ENCODE measurements at places on chromosomes 7 and 10.
A peak's percentile ranks its signal among the peaks of the same experiment; 100 is the strongest.

- no peak for DNase-seq
Observed at GRCh38 chr10:35907548-35907947, 265.5 kb upstream of the FZD8 start.

DNA sequence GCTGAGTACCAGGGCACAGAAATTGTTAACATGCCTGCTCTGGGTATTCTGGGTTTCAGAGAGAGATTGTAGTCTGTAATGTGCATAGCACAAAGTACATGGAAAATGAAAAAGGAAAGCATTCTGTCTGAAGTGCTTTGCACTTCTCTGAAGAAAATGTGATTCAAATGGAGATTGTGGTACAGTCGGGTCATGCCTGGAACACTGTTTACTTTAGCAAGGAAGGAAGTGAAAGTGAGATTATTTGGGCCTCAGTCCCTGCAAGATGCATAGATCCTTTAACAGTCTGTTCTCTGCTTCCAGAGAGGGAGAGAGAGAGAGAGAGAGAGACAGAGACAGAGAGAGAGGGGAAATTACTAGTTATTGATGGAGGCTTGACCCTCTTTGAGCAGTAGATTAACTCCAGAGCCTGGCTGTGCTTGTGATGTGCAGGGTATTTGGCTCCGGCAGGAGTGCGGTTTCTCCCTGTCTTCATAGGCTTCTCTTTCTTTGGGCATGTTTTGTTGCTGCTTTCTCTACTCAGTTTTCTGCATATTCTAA lies 5.4 kb downstream of the VWC2 start:
- no peak for DNase-seq

- no peak for DNase-seq
Observed at GRCh38 chr7:39069896-39070881, 92.5 kb downstream of the POU6F2 start.

DNA sequence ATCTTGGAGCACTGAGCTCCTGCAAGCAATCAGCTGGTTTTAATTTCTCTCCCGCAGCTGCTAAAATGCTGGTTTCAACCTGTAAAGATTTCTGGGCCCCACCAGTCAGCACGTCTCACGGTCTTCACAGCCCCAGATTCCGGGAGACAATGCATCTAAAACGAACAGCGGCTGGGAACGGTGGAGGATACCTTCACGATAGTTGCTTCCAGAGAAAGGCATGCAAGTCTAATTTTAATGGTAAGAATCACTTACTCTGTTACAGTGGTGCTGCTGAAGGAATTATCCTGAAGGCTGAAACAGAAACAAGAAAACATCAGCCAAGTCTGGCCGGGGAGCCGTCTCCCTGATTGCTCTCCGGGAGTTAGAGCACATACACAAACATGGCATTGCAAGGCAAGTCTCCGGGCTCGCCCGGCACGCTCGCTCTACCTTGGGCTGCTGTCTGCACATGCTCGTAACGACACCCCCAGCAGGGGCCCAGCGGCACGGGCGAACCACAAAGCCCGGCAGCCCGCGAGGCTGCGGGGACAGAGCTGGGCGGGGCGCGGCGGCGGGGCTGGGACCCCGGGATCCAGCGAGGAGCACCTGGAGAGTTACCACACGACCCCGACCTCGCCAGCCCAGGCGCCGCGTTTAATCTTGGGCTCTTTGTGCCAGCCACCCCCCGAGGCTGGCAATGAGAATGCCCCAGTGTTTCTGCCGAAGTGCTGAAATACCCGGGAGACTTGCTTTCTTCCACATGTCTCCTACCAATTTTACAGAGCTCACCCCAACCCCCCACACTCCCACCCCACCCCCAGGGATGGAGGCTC lies at the start of gene FAM13C:
Gene FAM13C, minus strand, starts transcription at position 406 of the 815 bp plus-strand sequence. Its CDS starts 89 bp downstream, at position 317.
- peak; percentile 49 for DNase-seq

GRCh38 chr10:24528946-24529345 lies 194.7 kb downstream of the ARHGAP21 start:
- no peak for DNase-seq

DNA sequence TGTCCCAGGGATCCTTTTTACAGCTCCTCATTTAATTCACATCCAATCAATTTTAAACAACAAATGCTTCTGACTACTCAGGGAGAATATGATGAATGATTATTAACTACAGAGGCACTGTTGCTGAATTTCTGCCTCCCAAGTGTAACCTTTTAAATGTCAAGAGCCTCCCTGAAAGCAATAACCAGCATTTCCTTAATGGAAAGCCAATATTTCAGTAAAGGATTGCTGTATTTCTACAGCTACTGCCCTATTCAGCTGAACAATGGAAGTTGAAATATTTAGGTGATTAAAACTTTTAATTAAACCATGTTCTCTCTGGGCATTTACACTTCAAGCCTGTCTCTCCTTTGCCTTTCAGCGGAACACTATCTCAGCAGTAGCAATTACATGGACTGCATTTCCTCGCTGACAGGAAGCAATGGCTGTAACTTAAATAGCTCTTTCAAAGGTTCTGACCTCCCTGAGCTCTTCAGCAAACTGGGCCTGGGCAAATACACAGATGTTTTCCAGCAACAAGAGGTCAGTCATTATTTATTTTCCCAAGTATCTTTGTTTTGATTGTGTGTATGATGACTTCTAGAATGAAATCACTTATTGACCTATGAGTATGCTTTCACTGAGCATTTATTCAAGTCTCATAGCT lies 304.7 kb downstream of the BICC1 start:
- DNase-seq, result no peak

- no peak for DNase-seq
Observed at GRCh38 chr7:33076737-33077136, 14.2 kb upstream of the NT5C3A start.

GRCh38 chr10:108166401-108166800 lies 1001.9 kb upstream of the SORCS1 start:
- no peak for DNase-seq

- DNase-seq, result no peak
Observed at GRCh38 chr7:35723011-35723410, 28.1 kb upstream of the HERPUD2 start.

DNA sequence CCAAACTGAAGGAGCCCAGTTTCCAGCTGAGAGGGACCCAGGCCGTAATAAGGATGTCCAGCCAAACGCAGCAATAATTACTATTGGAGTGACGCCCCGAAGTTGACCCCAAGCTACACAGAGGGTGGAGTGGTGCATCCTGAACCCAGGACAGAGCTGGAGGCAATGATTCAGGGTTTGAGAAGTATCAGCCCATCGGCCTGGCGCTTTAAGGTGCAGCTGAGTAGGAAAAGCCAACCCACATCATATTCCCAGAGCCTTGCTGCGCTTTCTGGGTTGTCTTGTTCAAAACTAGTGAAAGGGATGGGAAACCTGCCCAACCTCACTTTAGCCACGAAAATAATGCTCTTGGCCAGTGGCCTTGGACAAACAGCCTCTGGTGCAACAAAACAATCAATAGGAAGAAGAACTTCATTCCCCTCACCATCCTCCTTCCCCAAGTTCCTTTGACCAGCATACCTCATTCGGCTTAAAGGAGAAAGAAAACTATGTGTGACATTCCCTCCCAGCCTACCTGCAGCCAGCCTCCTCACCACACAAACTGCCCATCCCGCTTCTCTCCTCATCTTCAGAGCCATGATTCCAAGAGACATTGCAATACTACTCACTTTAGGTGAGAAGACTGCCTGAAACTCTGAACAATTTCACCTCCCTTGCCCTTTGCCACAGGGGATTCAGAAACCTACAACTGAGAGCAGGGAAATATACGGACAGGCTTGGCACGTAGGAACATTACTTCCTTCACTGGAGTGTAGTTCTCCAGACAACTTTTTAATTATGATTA lies 217.2 kb upstream of the MKLN1 start:
- DNase-seq, result peak; percentile 40

- DNase-seq, result no peak
Observed at GRCh38 chr7:147012666-147013065, 896.1 kb downstream of the CNTNAP2 start.

DNA sequence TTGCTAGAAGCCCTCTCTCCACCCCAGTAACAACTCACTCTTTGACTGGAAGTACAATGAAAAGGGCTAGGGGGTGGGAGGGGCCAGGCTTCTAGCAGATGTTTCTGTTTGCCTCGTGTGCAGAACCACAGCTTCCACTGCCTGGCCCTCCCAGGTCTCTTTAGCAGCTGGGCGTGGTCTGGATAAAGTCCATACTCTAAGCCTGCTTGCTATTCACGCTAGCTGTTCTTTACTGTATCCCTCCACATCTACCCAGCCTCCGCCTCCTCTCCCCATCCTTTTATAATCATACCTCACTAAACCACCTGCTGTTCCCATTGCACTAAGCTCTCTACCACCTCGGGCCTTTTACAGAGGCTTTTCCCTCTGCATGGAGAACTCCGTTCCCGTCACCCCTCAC lies 288.8 kb downstream of the CAMK1D start:
- no peak for DNase-seq

DNA sequence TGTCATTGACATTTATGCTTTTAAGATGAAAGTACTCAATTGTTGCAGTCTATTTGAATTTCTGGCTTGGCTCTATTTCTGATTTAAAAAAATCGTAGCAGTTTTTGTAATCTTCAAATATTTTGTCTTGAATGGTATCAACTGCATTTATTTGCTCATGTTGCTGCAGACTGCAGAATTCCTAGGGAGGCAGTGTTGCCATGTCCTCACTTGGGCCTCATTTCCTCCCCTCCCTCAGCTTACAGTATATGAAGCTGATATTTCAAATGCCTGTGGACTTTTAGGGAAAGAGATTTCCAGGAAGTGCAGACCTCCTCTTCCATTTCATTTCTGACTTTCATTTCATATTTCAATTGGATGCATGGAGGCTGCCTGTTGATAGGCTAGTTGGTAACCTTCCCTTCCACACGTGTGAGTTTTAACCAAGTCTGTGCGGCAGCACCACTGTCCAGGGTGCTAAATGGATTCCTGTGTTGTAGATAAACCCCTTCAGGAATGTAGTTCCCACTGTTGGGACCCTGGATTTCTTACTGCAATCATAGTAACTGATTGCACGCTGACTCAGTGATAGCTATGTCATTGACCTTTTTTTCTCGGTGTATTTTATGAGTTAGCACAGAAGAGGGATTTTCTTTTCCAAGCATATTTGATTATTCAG lies 17.5 kb downstream of the VPS50 start:
- DNase-seq, result peak; percentile 16

- DNase-seq, result peak; percentile 52
Observed at GRCh38 chr7:40714363-40715052, 579.7 kb downstream of the SUGCT start.

- DNase-seq, result no peak
Observed at GRCh38 chr10:87928996-87929395, 65.6 kb downstream of the PTEN start.

DNA sequence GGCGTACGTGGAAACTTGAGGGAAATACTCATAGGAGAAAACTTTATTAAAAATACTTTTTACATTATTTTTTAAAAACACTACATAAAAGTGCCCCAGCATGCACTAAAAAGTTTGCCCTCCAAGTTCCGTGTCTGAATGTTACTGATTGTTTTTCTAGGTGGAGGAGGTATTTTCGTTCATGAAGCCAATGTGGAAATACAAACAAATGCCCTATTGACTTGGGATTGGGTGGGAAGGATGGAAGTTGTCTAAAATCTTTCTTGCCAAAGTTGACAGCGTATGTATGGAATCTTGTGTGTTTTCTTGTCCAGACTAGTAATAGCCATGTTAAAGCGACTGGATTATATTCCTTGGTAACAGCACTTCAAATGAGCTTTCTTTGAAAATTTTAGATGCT lies 1.2 kb downstream of the PROSER2 start:
- peak; percentile 15 for DNase-seq

DNA sequence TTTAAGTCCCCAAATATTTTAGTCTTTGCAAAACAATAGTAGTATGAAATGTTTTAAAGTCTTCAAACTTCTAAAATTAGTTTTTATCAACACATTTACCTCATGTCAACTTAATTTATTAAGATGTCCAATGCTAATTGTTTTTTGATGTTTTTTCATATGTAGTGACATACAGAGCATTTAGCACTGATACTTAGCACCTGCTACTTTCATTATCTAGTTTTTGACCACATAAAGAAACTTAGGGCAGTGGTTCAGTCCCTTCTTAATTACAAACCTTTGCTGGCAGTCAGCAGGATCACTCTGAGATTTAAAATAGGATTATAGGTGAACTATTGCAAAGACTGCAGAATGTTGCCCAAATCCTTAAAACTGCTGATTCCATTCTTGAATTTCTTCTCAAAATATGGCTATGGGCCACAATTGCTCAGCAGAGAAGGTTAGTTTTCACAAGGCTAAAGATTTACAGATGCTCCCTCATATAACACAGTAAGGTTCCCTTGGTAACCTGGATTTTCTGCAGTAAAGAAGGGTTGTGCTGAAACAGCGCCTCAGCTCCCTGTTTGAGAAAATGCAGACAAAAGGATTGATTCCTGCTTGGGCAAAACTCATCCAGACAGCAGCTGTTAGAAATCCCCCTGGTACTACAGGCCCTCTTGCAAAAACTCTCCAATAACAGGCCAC lies 3.4 kb downstream of the GPR85 start:
- no peak for DNase-seq

- no peak for DNase-seq
Observed at GRCh38 chr10:48233559-48234005, 40.9 kb downstream of the FRMPD2 start.

- no peak for DNase-seq
Observed at GRCh38 chr10:90344226-90344625, 513.6 kb downstream of the HTR7 start.

DNA sequence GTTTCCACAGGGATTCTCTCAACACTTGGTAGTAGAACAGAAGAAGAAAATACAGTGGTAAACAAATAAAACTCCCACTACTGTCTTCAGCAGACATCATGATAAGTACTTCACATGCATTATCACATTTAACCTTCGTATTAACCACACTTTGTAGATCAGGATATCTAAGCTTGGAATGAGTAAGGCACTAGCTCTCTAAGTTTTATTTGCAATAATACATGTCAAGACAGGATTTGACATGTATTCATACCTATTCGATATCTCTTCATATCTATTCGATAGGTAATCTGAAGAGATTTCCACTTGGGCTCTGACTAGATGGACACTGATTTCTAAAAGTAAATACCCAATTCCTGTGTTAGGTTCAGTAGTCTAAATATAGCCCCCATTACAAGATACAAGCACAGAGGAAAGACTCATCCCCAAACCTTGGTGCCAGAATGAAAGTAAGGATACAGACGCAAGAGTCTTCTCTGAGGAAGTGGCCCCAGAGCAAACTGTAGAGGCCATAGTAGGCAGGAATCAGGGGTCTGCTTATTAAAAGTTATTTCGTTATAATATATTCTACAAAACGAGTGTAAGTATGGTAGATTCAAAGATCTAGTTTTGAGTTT lies 58.4 kb downstream of the FOXP2 start:
- no peak for DNase-seq

- no peak for DNase-seq
Observed at GRCh38 chr10:62653254-62653653, 151.3 kb upstream of the ADO start.

DNA sequence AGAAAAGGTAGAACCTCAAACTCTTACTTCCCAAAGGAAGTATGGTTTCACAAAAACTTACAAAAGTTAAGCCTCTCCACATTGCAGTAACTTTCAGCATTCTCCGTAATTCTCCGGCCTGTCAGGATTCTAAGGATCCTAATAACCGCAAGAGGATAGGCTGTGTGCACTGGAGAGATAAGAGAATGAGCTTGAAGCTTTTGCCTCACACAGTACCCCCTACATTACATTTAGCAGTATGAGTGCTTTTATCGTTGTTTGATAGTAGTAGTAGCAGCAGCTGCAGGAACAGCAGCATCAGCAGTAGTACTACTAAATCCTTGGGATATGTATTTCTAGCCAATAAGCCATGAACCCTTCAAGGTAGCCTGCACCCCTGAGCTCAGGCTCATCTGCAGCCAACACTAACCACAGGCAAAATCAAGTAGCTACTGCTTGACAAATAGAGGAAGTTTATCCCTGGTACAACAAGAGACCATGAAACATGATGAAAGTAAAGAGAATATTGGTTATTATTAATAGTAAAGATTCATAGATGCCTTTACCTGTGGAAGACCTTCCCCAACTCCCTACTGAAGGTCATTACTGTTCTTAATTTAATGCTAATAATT lies 222.6 kb upstream of the CNTNAP2 start:
- DNase-seq, result no peak
